ENCODE measurements at places on chromosomes 7 and 10.

GRCh38 chr7:144534196-144534595, 130.7 kb upstream of the NOBOX start:
- DNase-seq = peak; percentile 68

GRCh38 chr7:23759671-23760391, 49.8 kb downstream of the STK31 start:
- DNase-seq = peak; percentile 65

GRCh38 chr7:92295391-92295790, 49.6 kb downstream of the ANKIB1 start:
- DNase-seq = peak; percentile 5

- DNase-seq = no peak
Observed at GRCh38 chr7:39942883-39943282, 7.2 kb upstream of the CDK13 start.

DNA sequence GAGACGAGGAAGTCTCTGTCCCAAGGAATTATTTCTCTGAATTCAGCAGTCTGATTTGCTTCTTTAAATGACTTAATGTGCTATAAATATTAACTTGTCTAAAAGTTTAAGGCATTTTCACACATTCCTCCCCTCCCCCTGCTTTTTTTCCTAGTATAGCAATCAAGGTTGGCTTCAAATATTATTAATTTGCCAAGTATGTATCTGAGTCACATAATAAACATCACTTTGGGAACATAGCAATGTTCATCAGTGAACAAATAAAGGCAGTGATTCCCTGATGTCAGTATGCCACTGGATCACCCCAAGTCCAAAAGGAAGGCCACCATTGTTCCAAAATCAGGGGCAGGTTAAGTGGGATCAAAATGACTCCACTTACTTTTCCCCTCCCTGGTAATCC, 40.5 kb downstream of the PDE6C start:
- peak; percentile 13 for DNase-seq

GRCh38 chr10:6276356-6276755, 73.6 kb downstream of the PFKFB3 start:
- DNase-seq = no peak

DNA sequence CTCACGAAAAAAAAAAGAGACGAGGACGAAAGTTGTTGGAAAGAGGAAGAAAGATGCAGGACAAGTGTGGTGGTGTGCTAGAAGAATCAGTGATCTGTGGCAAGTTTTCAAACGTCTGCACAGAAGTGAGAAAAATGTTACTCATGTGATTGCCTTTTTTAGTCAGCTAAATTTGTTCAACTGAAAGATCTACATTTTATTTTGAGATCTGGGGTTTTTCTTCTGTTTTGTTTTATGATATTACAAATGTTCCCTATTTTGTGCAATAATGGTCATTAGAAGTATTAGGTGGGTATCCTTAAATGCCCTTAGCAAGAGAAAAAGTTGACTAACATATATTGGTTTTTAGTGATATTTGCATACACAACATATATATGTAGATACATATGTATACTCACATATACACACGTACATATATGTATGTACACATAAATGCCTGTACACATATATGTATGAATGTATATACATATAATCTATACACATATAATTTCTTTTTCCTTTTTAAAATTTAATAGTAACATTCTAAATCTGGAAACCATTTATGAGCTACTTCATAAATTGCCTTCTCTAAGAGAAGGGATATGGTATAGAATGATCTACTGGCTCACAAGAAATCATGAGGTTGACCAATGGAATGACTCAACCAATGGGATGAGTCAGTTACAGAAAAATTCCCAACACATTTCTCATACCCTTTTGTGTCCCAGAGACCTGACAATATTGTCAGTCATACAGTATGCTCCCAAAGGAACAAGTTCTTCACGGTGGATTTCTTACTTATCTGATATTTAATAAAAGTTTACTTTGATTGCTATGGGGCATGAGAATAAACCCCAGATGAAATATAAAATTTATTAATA, 38.4 kb downstream of the SLC39A12 start:
- no peak for DNase-seq
